ENCODE measurements at places on chromosomes 1 and 21.

DNA sequence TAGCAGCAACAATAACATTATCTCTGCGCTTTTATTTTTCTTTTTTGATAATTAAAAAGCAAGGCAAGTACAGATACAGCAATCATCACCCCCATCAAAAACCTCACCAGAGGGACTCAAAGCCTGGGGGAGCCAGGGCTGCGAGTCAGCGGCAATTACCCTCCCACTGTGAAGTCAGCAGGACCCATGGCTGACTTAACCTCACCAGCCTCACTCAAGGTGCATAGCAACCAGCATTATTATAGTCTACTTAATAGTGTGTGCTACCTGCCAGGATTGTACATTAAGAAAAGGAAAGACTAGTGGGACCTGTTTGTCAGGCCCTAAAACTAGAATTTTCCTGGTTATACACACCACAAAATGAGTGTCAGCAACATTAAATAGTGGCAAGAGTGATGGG, 28.9 kb upstream of the SERBP1 start:
- no peak for DNase-seq

DNA sequence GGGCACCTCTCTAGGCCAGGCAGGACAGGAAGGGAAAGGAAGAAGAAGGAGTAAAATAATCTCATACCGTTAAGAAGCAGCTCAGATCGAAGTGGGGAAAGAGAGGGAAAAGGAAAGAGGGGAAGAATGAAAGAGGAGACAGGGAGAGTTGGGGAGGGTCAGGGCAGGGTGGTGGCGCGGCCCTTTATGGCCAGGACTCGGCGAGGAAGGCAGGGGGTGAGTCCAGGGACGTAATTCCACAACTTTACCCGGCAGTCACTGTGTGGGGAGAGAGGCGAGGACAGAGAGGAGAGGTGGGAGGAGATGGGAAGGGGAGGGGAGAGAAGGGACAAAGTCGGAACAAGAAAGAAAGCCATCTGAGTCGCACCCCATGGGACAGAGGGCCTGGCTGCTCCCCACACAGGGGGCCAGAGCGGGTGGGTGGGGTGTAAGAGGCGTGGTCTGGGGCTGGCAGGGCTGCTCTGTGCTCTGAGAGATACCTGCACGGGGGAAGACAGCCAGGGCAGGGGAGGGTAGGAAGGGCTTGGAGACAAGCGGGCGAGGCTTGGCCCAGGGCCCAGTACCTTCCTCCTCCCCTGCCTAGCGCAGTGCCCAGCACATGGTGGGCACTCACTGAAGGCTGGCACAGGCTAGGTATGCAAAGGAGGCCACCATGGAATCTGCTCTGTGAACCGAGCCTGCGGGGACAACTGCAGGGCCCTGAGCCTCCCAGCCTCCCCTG, 49.4 kb downstream of the KIF21B start:
- no peak for DNase-seq

DNA sequence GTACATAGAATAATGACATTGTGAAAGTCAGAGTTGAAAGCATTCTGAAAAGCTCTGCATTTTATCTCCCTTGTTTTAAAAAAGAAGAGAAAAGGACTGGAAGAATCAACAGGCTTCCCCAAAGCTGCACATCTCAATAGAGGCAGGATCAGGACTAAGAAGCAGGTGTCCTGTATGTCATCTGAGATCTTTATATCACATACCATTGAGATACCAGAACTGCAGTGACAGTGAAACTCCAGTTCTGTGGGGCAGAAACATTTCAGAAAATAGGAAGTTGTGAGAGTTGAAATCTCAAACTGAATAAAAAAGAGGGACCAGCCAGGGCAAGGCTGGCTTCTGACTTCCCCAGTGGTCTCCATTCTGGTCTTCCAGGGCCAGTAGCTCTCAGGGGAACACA, 33.0 kb upstream of the SH2D1B start:
- DNase-seq, result no peak

GRCh38 chr1:87958201-87958600, 629.5 kb downstream of the LMO4 start:
- no peak for DNase-seq

- no peak for DNase-seq
These were observed 69.7 kb downstream of the CC2D1B start for GRCh38 chr1:52296345-52296744.

- DNase-seq, result no peak
These were observed 118.9 kb downstream of the KCNJ6 start for GRCh38 chr21:37797403-37797802.

GRCh38 chr1:3122311-3122710, 53.3 kb downstream of the PRDM16 start:
- no peak for DNase-seq

DNA sequence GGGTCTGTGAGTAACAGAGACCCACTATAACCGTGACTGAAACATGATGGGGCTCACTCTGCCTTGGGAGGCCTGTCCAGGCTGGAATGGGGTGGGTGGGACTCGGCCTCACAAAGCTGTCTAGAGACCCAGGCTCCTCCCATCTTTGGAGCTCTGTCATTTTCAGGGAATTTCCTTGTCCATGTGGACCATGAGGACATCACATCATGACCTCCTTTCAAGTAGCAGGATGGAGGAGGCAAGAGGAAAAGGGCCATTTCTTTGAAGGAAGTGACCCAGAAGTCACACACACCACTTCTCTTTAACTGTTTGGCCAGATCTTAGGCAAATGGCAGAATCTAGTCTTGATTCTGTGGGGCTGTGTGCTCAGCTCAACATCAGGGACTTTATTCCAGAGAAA, 79.9 kb downstream of the CNIH3 start:
- no peak for DNase-seq

DNA sequence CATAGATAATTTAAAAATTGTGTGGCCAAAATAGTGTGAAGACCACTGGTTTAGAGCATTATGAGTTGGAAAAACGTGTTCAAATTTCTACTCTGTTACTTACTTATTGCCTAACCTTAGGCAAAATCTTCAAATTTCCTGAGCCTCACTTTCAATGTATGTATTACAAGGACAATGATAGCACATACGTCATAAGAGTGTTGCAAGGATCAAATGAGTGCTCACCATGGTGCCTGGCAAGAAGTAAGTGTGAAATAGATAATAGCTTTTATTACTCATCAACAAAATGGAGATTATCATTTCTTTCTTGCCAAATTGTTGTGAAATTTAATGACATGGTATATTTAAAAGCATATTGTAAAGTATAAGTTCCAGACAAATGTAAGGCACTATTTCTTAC, 57.2 kb downstream of the FH start:
- no peak for DNase-seq

DNA sequence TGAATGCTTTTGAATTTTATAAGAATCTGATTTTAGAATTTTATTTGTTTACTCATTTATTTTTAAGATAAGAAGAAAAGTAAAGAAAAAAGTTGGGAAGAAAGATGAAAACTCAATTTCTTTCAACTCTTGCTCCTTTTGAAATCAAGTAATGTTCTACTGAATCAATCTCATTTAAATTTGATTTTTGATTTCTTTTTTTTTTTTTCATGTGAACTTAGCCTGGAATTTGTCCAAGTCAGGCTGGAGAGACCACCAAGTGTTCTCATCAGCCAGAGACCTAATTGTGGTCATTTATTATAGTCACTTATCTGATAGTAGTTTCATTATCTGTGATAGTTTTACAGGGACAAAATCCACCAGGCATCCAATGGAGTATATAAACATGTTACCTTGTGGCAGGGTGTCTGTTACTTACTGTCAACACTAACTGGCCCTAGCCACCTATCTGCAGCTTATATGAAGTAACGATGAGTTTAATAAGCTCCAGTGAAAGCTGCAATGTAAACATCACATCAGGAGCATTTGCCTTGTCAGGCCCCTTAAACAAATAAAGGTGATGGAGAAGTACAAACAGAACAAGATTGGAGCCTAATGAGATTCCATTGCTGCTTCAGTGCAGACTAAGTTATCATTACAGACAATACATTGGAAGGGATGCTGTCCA, 39.2 kb downstream of the HLX start:
- no peak for DNase-seq

- no peak for DNase-seq
These were observed 38.6 kb upstream of the METTL18 start for GRCh38 chr1:169833179-169833901.

GRCh38 chr1:30328401-30329262, 394.8 kb downstream of the MATN1 start:
- DNase-seq, result peak; percentile 21

DNA sequence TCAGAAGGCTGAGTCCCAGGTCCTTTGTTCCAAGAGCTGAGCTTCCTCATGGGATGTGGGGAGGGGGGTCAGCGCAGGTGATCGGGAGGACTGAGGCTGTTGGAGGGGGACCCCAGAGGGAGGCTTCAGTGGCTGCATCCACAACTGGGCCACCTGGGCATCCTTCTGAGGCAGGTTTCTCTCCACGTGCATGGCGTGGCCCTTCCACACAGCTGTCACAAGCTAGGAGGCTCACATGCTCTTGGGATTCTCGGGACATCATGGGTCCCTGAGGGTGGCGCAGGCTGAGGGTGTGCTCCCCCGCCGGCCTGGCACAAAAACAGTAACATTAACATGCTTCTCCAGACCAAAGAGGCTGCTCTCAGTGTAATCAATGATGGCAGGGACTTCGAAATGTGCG, 229.6 kb upstream of the AJAP1 start:
- DNase-seq, result peak; percentile 43

DNA sequence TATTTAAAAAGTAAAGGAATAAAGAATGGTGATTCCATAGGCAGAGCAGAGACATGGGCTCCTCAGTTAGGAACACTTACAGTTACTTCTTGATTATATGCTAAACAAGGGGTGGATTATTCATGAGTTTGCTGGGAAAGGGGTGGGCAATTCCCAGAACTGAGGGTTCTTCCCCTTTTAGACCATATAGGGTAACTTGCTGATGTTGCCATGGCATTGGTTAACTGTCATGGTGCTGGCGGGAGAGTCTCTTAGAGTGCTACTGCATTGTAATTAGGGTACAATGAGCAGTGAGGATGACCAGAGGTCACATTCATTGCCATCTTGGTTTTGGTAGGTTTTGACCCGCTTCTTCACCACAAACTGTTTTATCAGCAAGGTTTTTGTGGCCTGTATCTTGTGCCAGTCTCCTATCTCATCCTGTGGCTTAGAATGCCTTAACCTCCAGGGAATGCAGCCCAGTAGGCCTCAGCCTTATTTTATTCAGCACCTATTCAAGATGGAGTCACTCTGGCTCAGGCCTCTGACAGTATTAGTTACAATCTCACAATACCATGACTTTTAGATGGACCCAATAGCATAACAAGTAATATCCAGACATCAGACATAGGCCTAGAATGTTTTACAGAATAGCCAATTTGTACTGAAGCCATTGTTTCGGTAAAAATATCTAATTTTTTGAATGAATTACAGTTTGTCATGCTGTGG, 106.8 kb downstream of the ZBTB18 start:
- DNase-seq, result no peak

- DNase-seq, result no peak
These were observed 11.0 kb downstream of the PMVK start for GRCh38 chr1:154925335-154926170.

GRCh38 chr1:20474333-20474975, 11.6 kb downstream of the CAMK2N1 start:
- no peak for DNase-seq

DNA sequence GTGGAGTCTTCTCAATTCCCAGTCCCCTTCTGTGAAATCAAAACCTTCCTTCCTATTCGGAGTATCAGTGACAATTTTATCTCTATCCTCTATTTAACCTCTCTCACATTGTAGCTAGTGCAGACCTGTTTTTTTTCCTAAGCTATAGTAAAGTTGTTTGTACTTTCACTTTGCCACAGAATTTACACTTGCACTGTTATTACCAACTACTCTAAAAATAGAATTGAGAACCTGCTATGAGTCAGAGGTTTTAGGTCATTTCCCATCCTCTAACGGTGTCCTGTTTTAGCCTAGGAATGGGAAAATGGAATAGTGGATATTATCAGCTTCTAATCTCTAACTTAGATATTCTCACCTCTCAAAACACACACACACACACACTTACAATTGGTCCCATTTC, 862.7 kb downstream of the NCAM2 start:
- no peak for DNase-seq

GRCh38 chr1:7334475-7335035, 436.5 kb upstream of the VAMP3 start:
- DNase-seq, result peak; percentile 1

- peak; percentile 36 for DNase-seq
These were observed 69.2 kb downstream of the FASLG start for GRCh38 chr1:172727956-172728603.

- no peak for DNase-seq
These were observed 7.9 kb downstream of the RXRG start for GRCh38 chr1:165436994-165437393.

- peak; percentile 89 for DNase-seq
These were observed 1.2 kb downstream of the PABPC4 start for GRCh38 chr1:39575191-39576015.

- DNase-seq, result no peak
These were observed 10.6 kb upstream of the NADK start for GRCh38 chr1:1788646-1789431.

- peak; percentile 81 for DNase-seq
These were observed 20.1 kb downstream of the FAAP20 start for GRCh38 chr1:2174348-2175054.

DNA sequence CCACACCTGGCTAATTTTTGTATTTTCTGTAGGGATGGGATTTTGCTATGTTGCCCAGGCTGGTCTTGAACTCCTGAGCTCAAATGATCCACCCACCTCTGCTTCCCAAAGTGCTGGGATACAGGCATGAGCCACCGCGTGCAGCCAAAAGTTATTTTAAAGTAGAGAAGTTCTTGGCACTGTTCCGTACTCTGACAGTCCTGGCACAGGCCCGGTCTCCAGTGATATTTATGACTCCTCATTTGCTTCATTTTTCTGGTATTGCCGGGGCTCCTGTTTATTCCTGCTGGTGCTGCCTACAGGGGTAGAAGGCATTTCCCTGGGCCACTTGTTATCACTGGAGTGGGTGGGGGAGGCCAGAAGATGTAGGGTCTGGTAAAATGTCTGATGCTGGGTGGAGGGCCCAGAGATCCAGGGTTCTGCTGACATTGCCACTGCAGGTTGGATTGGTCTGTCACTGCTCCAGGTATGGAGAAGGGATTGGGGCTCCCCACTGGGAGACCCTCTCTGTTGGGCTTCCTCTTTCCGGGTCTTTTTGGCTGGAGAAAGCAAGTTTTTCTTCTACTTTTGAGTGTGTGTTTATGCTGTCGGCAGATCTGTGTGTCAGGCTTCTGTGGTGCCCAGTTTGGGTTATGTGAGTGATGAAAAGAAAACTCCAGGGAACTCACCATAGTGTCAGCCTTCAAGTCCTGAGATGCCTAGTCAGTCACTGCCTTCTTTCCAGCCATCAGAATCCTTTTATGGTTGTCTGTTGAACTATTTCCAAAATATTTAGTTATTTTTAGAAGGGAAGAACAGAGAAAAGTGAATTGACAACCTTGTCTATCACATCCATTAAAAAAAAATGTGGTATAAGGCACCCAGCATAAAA, 4.5 kb downstream of the MROH7 start:
- DNase-seq, result no peak

- no peak for DNase-seq
These were observed 56.9 kb upstream of the MAP1LC3C start for GRCh38 chr1:242055749-242056320.

DNA sequence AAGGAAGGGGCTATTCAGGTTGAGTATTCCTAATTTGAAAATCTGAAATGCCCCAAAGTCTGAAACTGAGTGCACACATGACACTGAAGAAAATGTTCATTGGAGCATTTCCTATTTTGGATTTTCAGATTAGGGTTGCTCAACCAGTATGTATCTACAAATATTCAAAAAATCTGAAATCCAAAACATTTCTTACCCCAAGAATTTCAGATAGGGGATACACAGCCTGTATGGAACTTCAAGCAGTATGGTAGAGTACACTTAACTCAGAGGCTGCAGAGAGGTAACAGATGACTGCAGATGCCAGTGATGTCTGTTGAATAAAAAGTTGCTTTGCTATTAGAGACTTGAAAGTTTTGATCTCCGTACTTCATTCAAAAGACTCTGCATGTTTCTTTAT, 19.0 kb downstream of the YTHDF2 start:
- no peak for DNase-seq
